Foreskin melanocyte (primary cell): ENCODE measurements at places on chromosomes 16 and 17.

- peak; percentile 36 for DNase-seq
Observed at GRCh38 chr16:27179500-27180072, 23.7 kb upstream of the KDM8 start.

DNA sequence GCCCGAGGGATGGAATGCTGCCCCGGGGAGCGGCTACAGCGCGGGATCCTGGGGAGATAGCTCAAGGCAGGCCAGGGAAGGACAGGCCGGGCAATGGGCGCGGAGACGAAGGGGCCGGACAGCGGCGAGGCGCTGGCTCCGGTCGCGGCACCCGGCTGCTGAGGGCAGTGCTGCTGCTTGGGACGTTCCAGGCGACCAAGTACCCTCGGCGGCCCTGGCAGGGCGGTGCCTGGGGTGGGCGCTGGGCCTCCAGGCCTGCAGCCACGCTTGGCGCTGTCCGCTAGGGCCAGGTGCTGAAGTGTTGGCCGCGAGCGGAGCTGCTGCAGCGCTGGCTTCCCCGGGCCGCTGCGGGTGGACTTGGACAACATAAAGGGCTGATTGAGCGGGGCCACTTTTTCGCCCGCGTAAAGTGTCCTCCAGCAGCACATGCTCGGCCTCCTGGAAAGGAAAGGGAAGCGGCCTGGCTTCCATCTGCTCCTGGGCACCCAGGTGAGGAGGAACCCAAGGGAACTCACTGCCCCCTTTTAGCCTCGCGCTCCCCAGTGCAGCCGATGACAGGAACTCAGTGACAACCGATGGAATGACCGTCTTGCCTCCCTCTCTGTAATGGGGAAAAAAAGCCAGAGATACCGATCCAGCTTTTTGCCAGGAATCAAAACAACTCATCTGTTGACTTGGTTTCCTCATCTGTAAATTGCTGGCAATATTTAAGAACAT, 23.7 kb downstream of the CLEC3A start:
- peak; percentile 22 for DNase-seq

GRCh38 chr17:47063475-47063874, 84.4 kb upstream of the RPRML start:
- no peak for DNase-seq

DNA sequence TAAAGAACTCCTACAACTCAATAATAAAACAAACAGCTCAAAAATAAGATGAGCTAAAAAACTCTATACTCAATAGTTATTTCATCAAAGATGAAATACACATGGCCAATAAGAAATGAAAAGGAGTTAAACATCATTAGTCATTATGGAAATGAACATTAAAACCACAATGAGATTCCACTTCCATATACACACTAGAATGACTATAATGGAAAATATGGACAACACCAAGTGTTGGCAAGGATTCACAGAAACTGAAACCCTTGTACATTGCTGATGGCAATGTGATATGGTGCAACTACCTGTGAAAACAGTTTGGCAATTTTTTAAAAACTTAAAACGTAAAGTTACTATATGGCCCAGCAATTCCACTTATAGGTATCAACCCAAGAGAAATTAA, 91.4 kb downstream of the GRIN2A start:
- DNase-seq: no peak

- no peak for DNase-seq
Observed at GRCh38 chr17:17091276-17091675, 49.0 kb downstream of the MPRIP start.
